ENCODE measurements at places on chromosomes 12 and 14.

- DNase-seq, result peak; percentile 43
These were observed 30.3 kb upstream of the ADIPOR2 start for GRCh38 chr12:1660304-1661187.

GRCh38 chr12:117063162-117063911 lies 35.9 kb downstream of the TESC start:
- peak; percentile 99 for DNase-seq

- DNase-seq, result peak; percentile 54
These were observed 95.6 kb downstream of the GAS2L3 start for GRCh38 chr12:100668945-100669536.

DNA sequence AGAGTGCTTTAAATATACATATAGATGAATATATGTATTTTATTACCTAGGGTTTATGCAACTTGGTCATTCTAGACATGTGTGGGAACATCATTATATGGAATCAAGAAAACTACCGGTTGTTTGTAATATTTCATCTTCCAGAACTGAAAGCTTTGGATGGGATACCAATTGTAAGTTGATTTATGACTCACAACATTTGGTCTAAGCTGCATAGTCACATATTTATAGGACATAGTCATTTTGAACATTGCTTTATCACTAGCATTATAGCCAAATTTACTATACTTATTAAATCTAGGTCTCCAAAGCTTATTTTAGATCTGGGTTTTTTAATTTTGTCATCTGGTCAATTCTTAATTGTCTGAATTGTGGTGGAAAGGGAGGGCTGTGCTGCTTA lies 83.7 kb upstream of the PCNX4 start:
- no peak for DNase-seq

DNA sequence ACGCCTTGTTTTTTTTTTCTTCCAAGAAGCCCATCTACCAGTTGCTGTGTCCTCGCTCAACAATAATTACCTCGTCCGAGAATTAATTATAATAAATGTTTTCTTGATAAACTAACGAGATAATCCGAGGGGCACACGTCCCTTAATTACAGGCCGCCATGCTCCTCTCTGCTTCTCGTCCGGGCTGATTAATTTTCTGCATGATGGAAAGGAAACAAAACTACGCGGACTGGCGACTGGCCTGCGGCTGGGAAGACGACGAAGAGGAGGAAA lies 2.2 kb downstream of the OTX2 start:
- DNase-seq, result no peak

GRCh38 chr12:123546281-123546680 lies 12.8 kb upstream of the RILPL1 start:
- no peak for DNase-seq

GRCh38 chr12:38424436-38424835 lies 107.9 kb downstream of the ALG10B start:
- DNase-seq, result no peak

DNA sequence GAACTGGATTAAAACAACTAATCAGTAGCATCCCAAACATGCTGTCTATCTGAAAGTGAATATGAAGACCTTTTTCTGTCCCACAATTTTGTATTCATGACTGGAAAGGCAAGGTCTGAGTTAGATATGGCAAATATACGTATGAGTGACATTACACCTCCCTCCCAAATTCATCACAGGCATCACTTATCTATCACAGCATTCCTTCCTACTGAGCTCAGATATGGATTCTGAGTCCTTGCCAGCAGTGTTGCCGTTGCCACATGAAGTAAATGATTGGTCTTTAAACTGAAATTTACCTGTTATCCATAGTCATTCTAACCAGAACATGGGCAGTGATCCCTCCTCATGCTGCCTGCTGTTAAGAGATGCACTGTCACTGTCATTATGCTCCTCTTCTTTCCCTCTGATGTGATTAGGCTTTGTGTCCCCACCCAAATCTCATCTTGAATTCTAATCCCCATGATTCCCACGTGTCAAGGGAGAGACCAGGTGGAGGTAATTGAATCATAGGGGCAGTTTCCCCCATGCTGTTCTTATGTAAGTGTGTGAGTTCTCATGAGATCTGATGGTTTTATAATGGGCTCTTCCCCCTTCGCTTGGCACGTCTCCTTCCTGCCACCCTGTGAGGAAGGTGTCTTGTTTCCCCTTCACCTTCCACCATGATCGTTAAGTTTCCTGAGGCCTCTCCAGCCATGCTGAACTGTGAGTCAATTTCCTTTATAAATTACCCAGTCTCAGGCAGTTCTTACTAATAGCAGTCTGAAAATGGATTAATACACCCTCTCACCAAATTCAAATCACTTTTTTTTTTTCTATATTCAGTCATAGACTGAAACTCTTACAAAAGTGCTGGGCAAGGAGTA lies 288.4 kb downstream of the NUAK1 start:
- no peak for DNase-seq

GRCh38 chr12:32395026-32395425 lies 4.3 kb upstream of the FGD4 start:
- DNase-seq, result no peak

DNA sequence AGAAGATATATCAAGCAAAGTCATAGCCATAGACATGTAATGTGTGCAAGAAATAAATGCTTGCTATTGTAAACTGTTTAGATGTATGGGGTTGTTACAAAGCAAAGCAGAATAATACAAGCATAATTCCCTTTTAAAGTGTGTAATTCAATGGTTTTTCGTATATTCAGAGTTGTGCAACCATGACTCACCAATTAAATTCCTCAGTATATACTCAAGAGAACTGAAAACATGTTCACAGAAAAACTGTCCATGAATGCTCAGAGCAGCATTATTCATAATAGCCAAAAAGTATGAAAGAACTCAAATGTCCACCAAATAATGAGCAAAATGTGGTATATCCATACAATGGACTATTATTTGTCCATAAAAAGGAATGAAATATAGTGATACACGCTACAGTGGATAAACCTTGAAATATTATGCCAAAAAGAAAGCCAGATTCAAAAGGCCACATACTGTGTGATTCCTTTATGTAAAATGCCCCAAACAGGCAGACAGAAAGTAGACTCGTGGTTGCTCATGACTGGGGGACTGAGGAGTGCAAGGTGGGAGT lies 9.3 kb downstream of the GXYLT1 start:
- peak; percentile 8 for DNase-seq

- DNase-seq, result no peak
These were observed 4.6 kb downstream of the DTX1 start for GRCh38 chr12:113061061-113061694.

GRCh38 chr12:120861074-120861795 lies 42.9 kb downstream of the SPPL3 start:
- DNase-seq, result no peak

DNA sequence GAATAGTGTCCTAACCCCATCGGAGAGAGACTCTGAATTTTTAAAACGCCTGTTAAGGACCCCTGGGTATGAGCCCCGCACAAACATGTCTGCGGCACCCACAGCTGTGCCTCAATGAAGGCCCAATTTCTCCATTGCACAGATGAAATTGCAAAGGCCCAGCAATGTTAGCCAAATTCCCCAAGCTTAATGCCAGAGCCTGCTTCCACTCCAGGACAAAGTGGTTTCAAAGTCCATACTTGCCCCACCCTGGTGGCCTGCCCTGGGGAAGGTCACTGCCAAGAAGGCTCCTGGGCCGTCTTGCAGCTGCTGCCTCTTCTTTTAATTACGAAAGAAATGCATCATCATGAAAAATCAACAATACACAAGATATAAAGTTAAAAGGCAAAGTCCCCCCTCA lies 1179.7 kb downstream of the VRK1 start:
- no peak for DNase-seq

DNA sequence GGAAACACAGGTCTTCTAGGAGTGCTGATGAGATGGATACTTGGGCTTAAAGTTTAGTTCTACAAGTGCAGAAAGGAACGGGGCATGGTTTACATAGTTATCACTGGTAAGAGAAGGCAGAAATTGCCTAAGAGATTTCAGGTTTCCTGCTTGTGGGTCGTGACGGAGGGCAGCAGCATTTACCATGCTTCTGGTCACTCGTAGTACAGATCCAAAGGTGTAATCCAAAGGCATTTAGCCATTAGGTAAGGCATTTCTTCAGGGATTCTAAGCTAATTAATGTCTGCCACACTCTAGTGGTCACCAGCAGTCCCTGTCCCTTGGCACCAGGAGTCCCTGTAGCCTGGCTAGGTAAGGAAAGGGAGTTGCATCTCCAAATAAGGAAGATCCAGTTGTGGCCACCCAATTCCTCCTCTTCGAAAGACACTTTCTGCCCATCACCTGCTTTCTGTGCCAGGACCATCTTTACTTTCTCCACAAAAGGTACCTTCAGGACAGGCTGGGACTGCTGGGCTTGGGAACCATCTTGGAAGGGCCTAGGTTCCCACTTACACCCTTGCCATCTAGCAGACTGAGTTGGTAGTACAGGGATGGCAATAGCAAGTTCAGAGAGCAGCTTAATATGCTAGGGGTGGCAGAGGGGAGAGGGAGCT lies 1.5 kb downstream of the GSTZ1 start:
- DNase-seq, result peak; percentile 62

DNA sequence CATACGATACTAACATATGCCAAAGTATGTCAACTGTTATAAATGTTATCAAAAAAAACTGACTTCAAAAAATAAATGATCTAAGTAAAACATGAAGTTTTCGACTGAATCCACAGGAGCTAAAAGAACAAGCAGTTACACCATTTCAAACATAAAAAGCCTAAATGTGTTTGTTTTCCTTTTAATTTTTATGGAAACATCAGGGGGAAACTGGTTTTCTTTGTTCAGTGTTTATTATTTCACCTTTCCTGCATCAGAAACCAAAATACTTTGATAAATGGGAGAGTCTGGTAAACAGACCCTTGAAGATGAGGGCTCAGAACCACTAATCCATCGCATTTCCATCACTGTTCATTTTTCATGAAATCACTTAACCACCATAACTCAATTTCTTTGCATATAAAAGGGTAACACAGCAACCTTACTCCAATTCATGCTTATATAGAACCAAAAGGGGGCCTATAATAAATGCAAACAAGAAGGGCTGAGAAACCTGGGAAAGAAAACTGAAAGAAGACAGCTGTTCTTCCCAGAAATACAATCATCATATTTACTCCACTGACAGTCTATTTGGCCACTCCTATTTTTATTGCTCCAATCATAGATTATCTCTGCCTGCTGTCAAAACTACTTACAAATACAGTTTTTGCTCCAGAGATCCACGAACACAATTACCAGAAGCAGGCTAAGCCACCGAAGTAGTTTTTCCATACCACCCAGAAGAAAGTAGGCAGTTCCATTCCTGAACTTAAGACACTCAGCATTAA lies 17.0 kb downstream of the FGD6 start:
- no peak for DNase-seq

- no peak for DNase-seq
These were observed 121.3 kb downstream of the PTPRO start for GRCh38 chr12:15443611-15444010.

GRCh38 chr14:68753690-68754089 lies 39.2 kb downstream of the ZFP36L1 start:
- DNase-seq, result no peak

GRCh38 chr12:13278249-13278787 lies 81.8 kb downstream of the EMP1 start:
- DNase-seq, result peak; percentile 13

DNA sequence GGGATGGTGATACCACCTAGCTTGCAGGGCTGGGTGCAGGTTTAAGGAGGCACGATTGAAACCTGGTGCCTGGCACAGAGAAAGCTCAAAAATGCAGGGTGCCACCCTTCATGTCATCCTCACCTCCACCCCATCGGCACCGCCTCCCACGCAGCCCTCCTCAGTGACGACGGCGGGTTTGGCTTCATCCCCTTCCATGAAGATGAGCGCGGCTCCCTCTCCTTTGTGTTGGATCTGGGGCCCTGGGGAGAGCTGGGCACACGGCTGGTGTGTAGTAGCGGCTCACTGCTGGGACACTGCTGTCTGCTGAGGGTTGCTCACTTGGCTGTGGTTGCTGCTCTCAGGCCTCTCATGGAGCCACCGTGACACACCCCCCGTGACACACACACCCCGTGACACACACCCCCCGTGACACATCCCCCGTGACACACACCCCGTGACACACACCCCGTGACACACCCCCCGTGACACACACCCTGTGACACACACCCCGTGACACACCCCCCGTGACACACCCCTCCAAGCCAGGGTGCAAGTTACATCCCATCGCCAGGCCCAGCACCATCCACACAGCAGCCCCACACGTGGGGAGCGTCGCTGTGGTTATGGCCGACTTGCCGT lies 42.9 kb upstream of the FZD10 start:
- DNase-seq, result no peak

DNA sequence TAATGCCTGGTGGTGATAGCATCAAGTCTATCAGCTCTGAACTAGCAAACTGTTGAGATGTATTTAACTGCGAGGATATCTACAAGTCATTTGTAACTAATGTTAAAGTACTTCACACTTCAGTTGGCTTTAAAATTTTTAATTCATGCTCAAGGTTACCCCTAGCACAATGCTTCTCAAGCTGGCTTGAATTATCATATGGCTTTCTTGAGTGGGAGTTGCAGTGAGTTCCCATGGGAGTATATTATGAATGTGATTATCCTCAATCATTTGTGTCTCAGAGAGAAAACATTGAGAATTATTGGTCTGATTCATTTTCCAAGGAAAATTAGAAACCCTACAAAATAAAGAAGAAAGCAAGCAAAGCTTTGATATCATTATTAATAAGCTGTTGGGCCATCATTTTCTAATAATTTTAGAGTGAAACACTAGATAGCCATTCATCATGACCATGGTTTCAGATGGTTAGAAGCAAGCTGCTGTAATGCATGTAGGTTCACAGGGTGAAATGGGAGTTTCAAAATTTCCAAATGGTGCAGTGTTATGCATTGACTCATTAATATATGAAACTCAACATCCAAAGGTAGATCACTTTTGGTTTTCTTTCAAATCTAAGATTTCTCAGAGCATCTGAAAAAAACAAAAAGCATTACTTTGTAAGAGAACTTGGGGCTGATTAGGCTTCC lies 11.8 kb upstream of the KRAS start:
- no peak for DNase-seq

DNA sequence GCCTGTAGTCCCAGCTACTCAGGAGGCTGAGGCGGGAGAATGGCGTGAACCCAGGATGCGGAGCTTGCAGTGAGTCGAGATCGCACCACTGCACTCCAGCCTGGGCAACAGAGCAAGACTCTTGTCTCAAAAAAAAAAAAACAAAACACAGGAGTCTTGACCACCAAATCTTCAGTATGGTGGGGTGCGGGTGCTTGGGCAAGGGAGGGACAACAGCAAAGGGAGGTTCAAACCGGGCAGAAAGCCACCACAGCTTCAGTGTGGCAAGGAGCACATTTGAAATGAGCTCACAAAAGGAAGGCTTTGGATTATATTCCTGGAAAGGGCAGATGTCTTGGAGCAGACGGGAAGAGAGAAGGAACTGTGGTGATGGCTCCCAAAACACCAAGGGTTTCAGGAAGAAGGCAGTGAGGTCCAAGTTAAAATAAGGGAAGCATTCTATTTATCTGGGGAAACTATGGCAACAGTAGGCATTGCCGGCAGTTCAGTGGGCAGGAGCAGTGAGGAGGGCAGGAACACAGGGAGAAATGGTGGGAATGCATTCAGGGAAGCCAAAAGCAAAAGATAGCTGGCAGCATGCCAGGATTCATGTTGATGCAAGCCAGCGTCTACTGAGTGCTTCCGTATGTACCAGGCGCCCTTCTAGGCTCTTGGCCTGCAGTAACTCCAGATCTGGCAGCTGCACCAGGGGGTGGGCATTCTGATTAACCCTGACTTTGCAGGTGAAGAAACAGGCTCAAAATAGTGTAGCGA lies 51.0 kb upstream of the SRSF5 start:
- DNase-seq, result no peak

Data from AML-193 (cell line).